ENCODE measurements at places on chromosomes 3 and 15. TPM values are rescaled to one million over a fixed set of nuclear protein-coding genes. Genes with fewer than 3 reads are reported as not detected.

DNA sequence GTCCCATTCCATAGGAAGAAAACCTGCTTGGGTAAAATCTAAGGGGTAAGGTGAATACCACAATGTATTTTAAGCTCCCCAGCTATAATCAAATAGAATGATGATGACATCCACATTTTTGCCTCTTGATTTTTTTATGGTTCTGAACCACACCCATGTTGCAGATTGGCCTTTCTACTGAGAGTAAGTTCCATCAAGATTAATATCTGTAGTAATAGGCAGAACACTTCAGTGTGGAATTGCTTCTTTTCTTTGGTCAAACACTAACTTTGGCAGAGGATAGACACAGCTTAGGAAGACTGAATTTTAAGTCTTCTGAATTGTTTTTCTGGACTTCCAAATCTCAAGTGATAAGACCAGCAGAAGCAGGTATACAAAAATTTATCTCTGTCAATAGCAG lies 27.0 kb downstream of the PLS1 start:
- H3K4me3 ChIP-seq = no peak overlapping the region
- DNase-seq = no peak
- H3K27ac ChIP-seq = no peak overlapping the region
- no peaks in the 10 kb centered on the region for H3K27me3 ChIP-seq
- H3K36me3 ChIP-seq = no peaks in the 10 kb centered on the region
- H3K4me1 ChIP-seq = peaks cover 3% of the 10 kb centered on the region

DNA sequence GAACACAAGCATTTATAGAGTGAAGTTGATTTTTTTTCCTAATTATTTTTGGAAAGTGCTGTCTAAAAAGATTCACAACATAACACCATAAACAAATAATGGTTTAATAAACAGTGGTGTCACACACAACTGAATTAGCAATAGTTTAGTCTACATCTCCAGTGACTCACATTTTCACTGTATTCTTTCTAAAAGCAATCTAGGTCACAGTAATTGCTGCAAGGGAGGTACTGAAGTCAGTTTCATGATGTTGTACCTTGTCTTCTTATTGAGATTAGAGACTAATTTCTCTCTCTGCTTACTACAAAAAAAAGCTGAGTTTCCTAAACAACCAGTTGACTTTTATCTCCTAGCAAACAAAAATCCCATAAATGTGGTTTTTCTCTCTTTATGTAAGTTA lies 29.6 kb downstream of the PLSCR4 start:
- no peaks in the 10 kb centered on the region for H3K36me3 ChIP-seq
- no peak overlapping the region for H3K4me3 ChIP-seq
- no peaks in the 10 kb centered on the region for H3K4me1 ChIP-seq
- no peaks in the 10 kb centered on the region for H3K27me3 ChIP-seq
- peak overlapping the region; percentile 18 for H3K27ac ChIP-seq

DNA sequence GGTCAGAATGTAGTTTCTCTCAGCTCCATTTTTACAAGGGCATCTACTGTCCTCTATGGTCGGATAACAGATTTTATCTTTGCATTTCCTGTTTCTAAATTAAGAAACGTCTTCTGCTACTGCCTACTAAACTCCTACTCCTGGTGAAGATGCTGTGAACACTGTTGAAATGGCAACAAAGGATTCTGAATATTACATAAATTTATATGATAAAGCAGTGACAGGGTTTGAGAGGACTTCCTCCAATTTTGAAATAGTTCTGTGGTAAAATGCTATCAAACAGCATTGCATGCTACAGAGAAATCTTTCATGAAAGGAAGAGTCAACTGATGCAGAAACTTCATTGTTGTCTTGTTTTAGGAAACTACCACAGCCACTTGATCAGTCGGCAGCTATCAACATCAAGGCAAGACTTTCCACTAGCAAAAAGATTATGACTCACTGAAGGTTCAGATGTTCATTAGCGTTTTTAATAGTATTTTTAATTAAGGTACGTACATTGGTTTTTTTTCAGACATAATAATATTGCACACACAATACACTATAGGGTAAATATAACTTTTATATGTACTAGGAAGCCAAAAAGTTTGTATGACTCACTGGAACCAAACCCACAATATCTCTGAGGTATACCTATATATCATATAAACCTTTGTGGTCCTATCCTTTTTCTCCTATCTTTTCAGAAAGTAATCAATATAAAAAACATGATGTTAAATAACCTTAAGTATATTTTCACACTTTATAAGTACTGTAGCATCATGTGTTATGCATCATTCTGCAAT lies 156.1 kb downstream of the STAG1 start:
- H3K4me1 ChIP-seq = no peaks in the 10 kb centered on the region
- H3K27me3 ChIP-seq = no peaks in the 10 kb centered on the region
- peaks cover 6% of the 10 kb centered on the region for H3K36me3 ChIP-seq
- H3K27ac ChIP-seq = no peak overlapping the region

DNA sequence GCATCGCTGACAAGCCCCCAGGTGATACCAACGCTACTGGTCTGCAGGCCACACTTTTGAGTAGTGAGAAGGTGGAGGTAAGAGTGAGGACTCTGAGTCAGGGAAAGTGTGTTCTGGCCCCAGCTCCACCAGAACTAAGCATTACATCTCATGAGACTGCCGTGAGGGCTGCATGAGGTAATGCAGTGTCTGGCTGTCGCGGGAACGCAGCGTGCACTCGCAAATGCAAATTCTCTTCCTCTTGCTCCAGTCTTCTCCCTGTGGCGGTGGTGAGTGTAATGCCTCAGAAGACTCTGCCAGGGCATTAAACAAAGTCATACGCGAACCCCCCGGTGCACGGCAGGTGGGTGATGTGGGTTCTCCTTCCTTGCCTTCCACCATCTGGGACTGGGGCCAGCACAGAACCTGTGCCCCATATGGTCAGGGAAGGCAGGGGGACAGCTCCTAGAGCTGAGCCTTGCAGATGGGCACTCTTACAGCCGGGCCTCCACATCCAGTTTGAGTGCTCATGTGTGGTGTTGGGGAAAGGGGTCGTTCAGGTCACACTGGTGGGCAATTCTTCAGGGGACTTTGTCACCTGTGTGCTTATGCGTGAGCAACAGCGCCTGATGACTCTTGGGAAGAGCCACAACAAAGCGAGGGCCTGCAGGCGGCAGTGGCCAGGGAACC lies 175.8 kb downstream of the XXYLT1 start:
- no peaks in the 10 kb centered on the region for H3K27me3 ChIP-seq
- H3K4me1 ChIP-seq = peaks cover 11% of the 10 kb centered on the region
- H3K4me3 ChIP-seq = no peak overlapping the region
- H3K36me3 ChIP-seq = no peaks in the 10 kb centered on the region

ARPIN gene
- total RNA-seq = 8.6 TPM

TARS3 gene
- 28.5 TPM for total RNA-seq

DNA sequence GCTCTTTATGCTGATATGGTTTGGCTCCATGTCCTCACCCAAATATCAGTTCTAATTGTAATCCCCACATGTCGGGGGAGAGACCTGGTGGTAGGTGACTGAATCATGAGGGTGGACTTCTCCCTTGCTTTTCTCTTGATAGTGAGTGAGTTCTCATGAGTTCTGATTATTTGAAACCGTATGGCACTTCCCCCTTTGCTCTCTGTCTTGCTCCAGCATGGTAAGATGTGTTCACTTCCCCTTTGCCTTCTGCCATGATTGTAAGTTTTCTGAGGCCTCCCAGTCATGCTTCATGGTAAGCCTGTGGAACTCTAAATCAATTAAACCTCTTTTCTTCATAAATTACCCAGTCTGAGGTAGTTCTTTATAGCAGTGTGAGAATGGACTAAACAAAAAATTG lies 107.6 kb downstream of the IMPG2 start:
- no peak for DNase-seq
- no peak overlapping the region for H3K4me3 ChIP-seq
- no peaks in the 10 kb centered on the region for H3K36me3 ChIP-seq
- H3K27ac ChIP-seq = no peak overlapping the region
- H3K27me3 ChIP-seq = no peaks in the 10 kb centered on the region
- no peaks in the 10 kb centered on the region for H3K4me1 ChIP-seq

DNA sequence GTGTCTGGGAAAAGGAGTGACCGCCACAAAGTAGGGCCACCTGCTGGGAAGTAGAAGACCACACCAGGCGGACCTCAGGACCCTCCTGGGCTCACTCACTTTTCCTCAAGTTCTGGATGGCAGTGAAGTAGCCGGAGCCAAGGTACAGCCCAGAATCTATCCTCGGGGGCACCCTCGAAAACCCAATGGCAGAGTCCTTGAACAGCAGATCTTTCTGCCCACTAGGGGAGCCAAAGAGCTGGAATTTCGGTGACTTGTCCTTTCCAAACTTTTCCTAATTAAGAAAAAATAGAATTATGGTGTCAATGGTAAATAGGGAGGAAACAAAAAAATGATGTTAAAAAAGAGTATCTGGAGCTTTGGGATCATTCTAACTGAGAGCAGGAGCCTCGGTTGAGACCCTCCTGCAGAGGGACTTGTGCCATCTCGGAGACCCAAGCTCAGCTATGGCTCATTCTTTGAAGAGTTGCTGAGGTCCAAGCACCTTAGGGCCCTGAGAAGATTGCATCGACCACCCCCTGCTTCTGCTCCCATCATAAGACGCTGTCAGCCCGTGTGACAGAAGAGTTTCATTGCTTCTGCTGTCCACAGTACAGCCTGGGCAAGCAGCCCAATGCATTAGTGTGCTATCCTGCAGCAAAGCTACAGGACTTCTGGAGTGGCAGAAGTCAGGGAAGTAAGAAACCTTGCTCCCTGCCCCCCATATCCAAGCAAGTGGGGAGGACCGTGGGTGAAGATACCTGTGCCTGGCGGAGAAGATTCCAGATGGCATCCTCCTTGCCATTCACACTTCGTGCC lies 14.8 kb downstream of the LTF start:
- no peaks in the 10 kb centered on the region for H3K27me3 ChIP-seq
- DNase-seq = no peak

- H3K4me1 ChIP-seq = no peaks in the 10 kb centered on the region
- no peak overlapping the region for H3K4me3 ChIP-seq
- no peak for DNase-seq
- H3K27ac ChIP-seq = no peak overlapping the region
- H3K36me3 ChIP-seq = no peaks in the 10 kb centered on the region
These were observed 102.8 kb downstream of the STRIT1 start for GRCh38 chr3:155190691-155191090.

- peak; percentile 21 for DNase-seq
- no peaks in the 10 kb centered on the region for H3K36me3 ChIP-seq
- no peak overlapping the region for H3K4me3 ChIP-seq
- no peaks in the 10 kb centered on the region for H3K27me3 ChIP-seq
- no peaks in the 10 kb centered on the region for H3K4me1 ChIP-seq
These were observed 38.4 kb downstream of the PCOLCE2 start for GRCh38 chr3:142850395-142851023.
